NCI-H226 (cell line): ENCODE measurements at places on chromosomes 12 and 14.

DNA sequence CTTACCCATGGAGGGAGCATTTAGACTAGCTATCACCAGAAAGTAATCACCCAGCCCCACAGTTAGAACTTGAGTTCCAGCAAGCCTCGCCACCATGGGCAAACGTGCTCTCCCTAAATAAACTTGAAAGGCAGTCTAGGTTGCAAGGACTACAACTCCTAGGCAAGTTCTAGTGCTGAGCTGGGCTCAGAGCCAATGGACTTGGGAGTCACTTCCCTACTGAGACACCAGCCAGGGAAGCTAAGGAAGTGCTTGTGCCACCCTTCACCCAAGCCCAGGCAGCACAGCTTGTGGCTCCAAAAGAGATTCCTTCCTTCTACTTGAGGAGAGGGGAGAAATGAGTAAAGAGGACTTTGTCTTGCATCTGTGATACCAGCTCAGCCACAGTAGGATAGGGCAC is 57.9 kb downstream of the SLCO1A2 start:
- no peak for DNase-seq

DNA sequence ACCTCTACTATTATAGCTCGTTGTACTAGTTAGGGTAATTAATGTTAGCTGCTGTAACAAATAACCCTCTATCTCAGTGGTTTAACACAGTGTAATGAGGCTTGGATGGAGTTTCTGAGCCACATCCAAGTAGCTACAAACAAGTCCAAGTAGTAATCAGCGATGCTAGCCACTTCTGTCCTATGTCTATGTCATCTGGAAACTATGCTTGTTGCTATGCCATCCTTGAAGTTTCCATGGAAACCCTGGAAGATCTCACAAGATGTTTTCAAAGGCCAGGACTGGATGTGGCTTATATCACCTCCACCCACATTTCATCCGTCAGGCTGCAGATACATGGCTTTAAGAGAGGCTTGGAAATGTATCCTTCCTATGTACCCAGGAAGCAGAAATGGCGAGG is 422.1 kb downstream of the AACS start:
- DNase-seq: no peak

- DNase-seq: no peak
Observed at GRCh38 chr12:80000831-80001230, 65.9 kb upstream of the PPP1R12A start.

DNA sequence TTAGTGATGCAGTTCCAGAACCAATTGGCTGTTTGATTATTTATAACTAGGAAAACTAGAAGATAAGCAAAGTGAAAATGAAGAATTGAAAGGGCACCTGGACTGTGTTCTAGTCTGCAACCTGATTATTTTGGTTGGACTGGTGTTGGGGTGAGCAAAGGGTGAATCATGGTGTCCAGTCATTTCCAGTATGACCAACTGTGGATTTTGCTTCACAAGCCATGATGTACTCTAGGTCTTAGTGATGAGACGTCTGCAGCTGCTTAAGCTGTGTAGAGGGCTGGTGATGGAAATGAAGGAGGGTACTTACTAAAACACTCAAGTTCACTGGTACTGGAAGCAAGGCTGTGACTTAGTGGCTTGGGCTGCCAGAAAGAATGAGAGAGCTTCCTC is 193.2 kb upstream of the FRMD6 start:
- peak; percentile 74 for DNase-seq

DNA sequence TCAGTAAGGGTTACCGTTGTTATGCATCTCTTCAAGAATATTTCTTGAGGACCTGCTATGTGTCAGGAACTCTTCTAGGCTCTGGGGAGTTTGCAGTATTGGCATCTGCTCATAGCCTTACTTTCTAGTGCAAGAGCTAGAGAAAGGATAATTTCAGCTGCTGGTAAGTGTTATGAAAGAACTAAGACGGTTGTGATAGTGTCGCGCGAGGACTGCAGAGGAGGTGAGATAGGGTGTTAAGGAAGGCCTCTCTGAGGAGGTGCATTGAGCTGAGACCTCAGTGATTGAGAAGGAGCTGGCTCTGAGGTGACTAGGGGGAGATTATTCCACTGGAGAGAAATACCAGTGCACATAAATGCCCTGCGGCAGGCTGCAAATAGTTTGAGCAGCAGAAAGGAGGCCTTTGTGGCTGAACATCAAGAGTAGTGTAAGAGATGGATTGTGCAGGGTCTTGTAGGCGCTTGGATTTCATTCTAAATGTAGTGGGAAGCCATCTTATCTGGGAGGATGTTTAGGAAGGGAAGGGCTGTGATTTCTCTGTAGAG is 824 bp downstream of the DDX55 start:
- DNase-seq: no peak

- DNase-seq: no peak
Observed at GRCh38 chr12:40107803-40108620, 2.1 kb upstream of the SLC2A13 start.

- DNase-seq: no peak
Observed at GRCh38 chr14:38199739-38200138, 8.0 kb upstream of the SSTR1 start.

DNA sequence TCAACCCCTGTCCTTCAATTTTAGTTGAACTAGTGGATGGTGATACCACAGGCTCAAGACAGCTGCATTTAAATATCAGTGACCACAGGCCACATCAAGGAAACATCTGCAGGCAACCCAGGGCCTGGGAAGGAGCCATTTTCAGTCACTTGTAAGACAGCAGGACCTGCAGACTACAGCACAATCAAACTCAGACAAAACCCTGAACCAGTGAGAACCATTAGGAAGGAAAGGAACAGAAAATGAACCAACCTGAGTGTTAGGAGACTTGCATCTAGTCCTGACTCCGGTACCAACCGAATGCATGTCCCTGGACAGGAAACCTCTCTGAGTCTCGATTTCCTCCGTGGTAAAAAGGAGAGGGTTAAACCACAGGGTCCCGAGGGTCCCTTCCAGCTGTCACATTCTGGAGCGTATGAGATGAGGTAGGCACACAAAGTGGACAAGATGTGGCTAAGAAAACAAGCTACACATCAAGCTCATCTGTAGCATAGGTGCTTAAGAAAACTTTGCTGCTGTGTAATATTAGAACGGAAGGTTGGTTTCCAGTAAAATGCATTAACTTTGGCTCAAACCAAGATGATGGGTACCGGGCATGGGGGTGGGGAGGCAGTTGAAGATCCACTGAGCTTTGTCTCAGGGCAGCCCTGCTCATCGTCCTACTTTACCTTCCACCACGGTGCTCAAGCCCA is 1.6 kb upstream of the CDKN1B start:
- DNase-seq: no peak

DNA sequence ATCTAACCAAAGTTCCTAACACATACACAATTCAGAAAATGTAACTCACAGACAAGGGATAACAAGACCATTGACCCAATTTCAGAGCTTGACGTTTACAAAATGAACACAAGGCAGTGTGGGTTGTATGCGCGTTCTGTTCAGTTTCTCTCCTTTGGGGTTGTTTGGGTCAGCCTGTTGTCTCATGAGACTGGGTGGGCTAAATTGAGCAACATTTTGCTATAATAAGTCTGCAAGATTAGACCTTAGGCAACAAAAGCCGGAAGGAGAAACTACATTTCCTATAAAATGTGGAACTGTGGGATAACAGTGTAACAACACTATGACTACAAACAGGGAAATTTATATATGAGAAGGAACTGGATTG is 18.8 kb upstream of the LTA4H start:
- DNase-seq: no peak

GRCh38 chr12:108565976-108566375 is 3.6 kb downstream of the ISCU start:
- DNase-seq: peak; percentile 64

DNA sequence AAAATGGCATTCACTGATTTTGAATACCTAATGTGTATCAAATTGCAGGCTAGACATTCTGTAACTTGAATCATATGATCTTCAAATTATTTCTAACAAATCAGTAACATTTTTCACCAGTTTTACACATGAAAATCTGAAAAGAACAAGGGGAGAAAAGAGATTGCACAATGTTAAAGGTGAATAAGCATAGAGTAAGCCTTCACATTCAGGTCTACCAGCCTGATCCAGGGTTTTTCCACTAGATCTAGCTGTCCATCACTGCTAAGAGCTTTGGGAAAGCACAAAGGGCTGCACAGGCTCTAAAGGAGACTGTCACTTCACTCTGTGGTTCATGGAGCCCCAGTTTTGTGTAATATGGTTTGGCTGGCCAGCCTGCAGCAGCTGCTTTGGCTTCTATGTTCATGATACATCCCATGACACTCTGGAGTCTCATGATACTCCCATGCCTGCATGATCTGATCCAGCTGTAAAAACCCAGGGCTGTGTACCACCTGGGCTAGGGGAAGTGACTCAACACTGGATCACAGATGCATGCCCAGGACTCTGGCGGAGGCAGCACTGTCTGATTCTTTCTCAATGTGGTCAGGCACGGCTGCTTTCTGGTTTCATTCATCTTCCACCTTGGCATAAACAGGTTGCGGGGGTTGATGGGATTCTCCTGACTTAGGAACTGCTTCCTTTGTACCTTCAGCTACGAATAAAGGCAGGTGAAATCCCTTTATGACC is 859.7 kb downstream of the GALC start:
- DNase-seq: no peak

DNA sequence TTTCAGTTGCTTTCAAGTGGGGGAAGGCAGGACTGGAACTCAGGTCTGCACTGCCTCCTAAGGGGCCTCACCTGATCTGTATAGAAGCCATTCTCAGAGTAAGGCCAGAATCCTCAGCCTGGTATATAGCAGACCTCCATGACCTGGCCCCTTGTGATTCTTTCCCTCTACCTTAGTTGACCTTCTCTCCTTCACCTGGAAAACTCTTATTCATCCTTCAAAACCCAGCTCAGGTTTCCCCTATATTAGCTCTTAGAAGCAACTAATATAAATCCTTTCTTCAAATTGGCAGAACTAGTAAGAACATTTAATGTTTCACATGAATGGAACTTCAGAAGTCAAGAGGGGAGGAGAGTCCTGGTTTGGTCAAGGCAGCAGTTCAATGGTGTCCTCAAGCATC is 26.0 kb upstream of the WSCD2 start:
- no peak for DNase-seq

GRCh38 chr14:90693413-90693812 is 122.8 kb downstream of the TTC7B start:
- peak; percentile 18 for DNase-seq

- DNase-seq: no peak
Observed at GRCh38 chr12:27161458-27162228, 79.3 kb upstream of the C12orf71 start.

DNA sequence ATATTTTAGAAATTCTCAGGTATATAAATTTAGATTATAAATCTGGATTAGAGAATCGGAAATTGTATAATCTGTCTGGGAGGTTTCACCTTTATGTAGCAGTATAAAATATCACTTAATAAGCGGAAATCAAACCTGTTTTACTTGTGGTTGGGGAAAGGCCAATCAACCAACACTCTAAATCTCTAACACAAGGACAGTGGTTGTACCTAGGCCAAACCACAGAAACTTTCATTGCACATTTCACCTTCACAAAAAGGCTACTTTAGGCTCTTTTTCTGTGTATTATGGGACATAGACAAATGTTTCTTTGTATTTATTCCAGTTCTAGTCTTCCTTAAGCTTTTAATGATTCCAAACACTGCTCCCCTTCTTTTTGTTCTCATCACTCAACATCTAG is 19.8 kb downstream of the ERH start:
- DNase-seq: no peak

DNA sequence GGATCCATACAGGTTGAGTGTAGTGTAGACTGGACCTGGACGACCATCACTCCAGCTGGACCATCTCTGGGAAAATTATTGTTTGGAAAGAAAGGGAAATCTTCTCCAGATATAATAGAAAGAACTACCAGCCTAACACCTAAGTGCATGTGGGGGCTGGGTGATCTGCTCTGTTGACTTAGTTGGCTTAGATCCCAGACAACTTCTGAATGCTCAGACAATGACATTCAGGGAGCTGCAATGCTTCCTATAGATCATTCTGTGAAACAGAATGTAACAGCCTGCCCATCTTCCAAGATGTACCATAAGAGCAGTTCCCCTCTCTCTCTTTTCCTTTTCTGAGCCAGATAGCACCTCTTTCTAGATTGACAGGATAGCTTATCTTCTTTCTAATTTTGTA is 572.8 kb upstream of the STXBP6 start:
- no peak for DNase-seq

DNA sequence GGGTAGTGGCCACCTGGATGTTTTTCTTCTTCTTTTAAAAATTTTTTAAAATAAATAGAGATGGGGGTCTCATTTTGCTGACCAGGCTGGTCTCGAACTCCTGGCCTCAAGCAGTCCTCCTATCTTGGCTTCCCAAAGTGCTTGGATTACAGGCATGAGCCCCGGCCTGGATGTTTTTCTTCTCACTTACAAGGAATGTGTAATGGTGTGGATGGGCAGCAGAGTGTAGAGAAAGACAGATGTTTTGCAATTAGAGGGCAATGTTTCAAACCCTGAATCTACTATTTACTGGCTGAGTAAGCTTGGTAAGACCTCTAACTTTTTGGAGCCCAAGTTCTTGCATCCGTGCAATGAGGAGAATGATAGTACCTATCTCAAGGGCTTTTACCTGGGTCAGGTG is 48.1 kb downstream of the ADCK1 start:
- DNase-seq: peak; percentile 3

GRCh38 chr14:79734151-79734550 is 477.2 kb downstream of the DIO2 start:
- no peak for DNase-seq

- DNase-seq: peak; percentile 66
Observed at GRCh38 chr12:67909681-67910080, 79.6 kb upstream of the IFNG-AS1 start.

DNA sequence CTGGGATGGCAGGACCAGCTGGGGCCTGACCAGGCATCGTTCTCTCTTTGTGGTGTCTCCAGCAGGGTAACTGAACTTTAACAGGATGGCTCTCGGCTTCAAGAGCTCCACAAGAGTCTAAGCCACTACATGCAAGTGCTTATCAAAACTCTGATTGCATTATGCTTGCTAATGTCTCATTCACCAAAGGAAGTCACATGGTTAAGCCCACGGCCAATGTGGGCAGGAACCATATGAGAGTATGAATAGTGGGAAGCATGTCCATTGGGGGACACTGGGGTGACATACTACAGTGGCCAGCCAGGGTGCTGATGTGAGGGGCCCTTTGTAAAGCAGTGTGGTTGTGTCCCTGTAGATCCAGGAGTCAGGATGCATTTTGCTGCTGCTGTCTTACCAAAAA is 35.0 kb upstream of the KCNA5 start:
- DNase-seq: no peak
